ENCODE measurements at places on chromosomes 16 and 17.

- no peak for DNase-seq
Measured at GRCh38 chr16:49993579-49993978, 31.4 kb upstream of the CNEP1R1 start.

DNA sequence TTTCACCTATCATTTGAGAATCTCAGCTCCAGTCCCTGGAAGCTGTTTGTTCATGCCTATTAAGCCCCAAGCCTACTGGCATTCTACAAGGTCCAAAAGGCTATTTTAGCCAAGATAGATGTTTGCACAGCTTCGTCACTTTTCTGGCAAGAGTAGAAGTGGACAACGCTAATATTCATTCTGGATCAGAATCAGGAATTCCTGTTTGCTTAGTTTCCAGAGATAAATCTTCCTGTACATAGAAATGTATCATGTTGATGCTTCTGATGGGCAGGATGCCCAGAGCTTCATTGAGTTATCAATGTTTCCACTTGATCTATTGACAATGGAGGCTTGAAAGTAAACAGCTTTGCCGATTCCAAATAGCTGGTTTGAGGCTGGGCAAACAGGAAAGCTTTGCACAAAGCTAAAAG is 260.7 kb upstream of the CA10 start:
- DNase-seq: no peak

DNA sequence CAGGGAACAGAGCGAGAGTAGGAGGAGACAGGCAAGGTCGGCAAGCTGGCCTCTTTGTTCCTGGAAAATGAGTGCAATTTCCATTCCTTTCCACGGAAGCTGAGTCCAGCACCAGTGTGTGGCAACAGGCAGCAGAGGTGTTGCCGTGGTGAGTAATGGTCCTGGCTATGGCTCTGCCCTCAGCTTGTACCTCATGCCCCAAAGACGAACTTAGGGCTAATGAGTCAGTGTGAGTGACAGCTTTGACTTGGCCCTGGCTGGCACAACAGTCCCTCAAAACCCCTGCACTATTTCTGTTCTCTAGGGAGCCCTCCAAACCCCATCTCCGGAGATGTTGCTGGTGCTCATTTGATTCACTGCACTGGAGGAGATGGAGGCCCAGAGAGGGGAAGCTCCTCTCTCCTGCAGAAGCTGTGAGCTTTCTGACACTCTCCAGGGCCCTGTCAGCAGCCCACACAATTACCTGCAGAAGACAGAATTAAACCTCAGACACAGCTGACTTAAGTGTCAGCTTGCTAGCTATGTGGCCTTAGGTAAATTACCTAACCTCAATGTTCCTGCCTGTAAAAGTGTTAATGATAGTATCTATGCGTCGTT is 129.9 kb downstream of the TMEM132E start:
- DNase-seq: no peak

GRCh38 chr16:88883946-88884345 is 17.5 kb upstream of the PABPN1L start:
- DNase-seq: no peak

- no peak for DNase-seq
Measured at GRCh38 chr17:73936908-73937627, 266.4 kb upstream of the RPL38 start.

DNA sequence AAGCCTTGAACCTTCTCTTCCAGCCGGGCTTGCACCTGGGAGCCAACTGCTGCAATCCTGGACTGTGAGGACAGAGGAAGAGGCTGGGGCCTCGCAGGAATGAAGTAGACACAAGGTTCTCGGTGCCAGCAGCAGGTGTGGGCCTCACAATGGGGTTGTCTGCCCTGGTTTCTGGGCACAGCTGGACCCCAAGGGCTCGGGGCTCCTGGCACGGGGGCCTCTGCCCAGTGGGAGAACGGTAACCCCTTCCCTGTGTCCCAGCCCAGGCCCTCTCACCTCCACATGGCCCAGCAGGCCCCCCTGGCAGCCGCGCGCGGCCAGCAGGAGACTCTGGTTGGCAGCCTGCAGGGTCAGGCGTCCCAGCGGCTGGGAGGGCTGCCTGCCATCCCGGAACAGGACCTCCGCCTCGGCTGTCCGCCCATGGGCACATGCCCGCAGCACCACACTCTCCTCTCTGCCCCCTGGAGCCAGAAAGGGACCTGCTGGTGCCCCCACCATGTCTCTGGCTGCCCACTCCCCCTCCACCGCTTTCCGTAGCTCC is 46.9 kb downstream of the RMI2 start:
- no peak for DNase-seq

GRCh38 chr17:80443916-80444643 is 29.1 kb downstream of the ENDOV start:
- no peak for DNase-seq

GRCh38 chr17:36197387-36197703 is 787 bp upstream of the CCL3L1 start:
- no peak for DNase-seq

DNA sequence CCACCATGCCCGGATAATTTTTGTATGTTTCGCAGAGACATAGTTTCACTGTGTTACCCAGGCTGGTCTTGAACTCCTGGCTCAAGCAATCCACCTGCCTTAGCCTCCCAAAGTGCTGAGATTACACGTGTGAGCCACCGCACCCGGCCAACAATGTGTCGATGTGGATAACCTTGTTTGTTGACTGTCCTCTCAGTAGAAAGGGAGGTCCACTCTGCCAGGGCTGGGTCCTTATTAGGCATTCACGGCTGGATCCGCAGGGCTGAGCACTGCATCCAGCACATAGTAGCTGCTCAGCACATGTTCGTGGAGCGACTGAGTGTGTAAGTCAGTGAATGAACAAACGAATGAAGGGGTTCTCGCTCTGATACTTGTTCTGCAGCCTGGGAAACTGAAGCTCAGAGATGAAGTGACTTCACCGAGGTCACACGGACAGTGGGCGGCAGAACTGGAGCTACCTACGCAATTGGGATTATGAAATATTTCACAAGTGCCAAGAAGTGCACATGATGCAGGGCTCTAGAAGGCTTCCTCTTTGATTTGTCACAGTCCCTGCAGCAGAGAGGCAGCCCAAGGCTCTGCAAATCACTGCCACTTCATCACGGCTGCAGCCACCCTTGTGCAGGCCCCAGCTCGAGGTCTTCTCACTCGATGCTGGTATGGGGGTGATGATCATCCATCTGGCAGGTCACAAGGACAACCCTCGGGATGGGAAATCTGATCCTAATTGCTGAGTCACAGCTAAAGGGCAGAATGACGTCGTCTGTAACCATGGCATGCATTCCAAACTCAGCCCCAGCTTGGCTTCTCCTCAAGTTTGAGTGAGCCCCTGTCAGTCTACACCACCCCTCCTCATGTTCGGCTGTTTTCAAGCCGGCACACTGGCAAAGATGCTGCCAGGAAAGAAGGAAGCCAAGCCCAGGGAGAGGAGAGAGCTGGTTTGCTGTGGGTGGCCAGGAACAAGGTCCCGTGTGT is 28.0 kb upstream of the SNN start:
- no peak for DNase-seq

DNA sequence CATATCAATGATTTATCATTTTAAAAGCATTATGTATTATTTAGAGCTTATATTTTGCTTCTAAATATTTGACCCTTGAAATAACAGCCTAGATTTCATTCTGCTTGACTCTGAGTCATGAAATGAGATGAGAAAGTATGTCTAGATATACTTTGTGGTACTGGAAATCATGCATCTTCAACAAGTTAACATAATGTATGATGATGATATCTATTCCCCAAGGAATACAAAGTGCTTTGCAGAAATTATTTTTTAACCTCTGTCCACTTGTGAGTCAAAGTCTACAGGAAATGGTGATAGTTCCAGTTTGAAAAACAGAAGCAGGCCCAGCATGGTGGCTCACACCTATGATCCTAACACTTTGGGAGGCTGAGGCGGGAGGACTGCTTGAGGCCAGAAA is 36.1 kb downstream of the GOSR1 start:
- DNase-seq: no peak

DNA sequence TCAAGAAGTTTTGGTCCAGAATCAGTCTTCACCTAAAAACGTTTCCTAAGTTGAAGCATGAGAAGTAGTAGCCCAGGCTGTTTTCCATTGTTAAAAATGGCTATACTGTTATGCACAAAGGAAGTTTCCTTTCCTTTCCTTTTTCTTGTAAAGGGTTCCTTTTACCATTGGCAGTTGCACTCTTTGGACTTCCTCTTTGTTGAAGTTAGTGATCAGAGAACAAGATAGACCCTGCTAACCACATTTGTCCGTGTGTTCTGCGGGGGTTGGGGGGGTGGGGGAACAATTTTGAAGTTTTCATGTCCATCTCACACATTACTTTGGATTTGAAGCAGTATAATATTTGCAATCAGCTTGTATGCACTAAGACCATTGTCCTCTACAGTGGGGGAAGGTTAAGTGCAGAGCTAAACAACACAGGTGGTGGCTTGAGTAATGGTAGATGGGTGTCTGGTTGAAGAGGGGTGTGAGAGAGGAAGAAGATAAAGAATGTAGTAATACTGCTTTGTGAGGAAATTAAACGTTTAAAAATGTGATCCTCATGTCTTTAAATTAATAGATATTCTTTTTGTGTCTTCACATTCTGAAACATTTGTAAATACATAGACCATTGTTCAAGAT is 1.4 kb downstream of the LPCAT2 start:
- DNase-seq: no peak

DNA sequence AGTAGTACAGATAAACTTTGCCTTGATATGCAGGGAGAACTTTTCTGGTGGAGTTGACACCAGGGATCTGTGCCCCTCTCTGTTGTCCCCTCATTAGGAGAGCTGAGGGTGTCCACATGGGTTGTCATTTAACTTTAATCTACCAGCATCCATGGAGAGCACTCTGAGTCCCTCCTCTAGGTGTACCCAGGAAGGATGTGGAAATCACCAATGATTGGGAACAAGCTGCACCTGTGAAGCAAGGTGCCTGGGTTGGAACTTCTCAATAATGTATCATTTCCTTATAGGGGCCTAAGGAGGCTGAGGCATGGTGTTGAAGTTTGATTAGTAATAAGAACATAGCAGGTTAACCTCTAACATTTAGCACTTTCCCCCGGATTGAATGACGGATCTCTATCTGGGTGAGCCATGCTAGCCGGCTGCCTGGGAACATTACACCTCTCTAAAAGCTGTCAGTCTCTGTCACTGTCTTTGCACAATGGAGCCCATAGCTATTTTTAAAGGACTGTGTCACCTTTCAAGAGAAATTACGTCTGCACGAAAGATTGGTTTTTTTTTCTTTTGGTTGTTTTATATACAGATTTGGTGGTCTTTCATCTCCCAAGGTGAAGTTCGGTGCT is 239.3 kb downstream of the MAF start:
- no peak for DNase-seq

DNA sequence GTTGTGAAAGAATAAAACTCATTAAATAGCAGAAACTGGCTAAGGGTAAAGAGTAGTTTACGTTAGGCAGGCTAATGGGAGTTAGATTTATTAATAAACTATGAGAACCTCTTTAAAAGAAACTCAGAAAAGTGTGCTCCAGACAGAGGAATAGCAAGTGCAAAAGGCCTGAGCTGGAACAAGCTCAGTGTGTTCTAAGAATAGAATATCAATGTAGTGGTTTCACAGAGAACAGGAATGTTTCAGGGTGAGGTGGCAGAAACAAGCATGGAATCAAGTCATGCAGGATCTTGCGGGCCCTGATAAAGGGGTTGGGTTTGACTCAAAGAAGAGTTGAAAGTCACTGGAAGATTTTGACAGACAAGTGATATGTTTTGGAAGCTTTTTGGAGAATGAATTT is 164.0 kb upstream of the HS3ST3A1 start:
- no peak for DNase-seq
